ENCODE measurements at places on chromosomes 1 and 21.

- DNase-seq, result no peak
Measured at GRCh38 chr1:171379846-171380245, 65.9 kb downstream of the FMO4 start.

DNA sequence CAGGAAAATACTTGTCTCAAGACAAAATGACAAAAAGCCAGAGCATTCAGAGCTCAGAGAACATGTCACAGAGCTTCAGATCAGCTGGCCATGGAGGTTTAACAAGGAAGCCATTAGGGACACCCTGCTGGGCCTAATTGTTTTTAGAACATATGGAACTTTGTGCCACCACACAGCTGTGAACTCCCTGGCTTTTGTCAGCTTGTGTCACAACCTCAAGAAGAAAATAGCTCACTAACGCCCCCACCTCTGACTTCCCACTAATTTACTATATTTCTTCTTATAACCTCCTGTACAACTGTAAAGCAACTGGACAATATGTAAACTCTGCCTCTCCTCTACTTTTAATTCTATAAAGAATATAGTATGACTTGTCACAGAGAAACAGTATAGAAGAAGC is 21.0 kb upstream of the TDRD10 start:
- DNase-seq, result no peak

- DNase-seq, result peak; percentile 30
Measured at GRCh38 chr1:239719642-239720258, 333.4 kb downstream of the CHRM3 start.

DNA sequence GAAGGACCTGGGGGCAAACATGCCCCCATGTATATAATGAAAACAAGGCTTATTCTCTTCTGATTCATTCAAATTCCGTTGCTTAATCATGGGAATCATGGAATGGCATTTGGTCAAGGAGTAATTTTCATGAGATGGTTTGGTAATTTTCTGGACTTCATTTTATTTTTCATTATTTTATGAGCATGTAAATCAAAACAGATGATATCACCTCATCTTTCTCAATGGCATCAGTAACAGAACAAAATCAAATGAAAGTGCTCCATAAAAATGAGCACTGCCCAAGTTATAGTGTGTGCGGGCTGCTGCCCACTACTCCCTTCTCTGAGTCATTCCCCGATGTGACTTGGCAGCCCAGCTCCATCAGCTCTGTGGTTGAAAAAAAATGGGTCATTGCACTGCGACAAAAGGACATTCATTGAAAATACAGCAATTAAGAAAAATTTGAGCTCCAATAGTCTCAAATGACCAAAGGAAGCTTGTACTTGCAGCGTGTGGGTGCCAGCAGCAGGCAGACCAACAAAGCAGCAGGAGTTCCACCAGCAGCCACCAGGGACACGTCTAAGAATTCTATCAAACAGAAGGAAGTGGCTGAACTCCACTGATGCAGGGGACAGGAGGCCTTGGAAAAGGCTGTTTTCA is 84.3 kb upstream of the VAV3 start:
- DNase-seq, result no peak

DNA sequence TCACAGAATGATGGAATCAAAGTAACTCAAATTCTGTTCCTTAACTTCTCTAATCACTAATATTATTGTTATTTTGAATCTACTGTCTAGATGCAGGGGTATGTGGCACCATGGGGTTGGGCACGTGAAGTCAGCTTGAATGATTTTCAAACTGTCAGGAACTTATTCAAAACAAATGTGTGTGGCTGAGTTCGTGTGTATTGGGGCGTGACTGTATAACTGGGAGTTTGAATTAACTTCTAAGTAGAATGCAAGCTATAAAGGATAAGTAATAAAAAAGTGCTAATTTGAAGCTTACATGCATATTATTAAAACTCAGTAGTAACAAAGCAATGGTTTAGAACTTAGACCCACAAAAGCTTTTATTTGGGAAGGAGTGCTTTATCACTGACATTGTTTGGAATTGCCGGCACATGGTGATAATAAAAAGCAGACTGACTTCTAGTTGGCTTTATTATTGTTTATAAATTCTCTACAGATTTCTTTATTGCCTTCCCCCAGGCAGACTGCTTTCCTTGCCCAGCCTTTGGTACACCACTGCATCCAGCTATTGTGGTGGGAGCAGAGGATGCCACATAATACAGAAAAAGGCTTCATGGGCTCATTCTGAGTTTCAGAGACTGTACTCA is 84.3 kb downstream of the TENT5C start:
- DNase-seq, result no peak

GRCh38 chr1:44437107-44437716 is 32.2 kb downstream of the RNF220 start:
- no peak for DNase-seq

DNA sequence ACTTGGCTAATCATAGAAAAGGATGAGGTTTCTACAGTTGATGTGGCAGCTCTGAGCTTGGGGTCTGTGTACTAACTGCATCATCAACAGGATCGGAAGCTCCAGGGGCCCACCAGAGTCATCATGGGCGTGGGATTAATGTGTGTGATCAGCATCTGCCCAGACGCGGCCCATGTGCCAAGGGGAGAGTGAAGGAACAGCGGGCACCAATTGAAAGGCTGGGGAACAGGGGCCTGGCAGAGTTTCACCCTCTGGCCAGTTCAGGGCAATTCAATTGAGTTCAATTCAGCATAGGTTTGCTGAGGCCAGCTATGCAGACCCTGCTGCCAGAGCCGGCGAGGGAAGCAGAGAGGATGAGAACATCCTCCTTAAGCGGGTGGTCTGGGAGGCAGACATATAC is 260.0 kb upstream of the AJAP1 start:
- no peak for DNase-seq

DNA sequence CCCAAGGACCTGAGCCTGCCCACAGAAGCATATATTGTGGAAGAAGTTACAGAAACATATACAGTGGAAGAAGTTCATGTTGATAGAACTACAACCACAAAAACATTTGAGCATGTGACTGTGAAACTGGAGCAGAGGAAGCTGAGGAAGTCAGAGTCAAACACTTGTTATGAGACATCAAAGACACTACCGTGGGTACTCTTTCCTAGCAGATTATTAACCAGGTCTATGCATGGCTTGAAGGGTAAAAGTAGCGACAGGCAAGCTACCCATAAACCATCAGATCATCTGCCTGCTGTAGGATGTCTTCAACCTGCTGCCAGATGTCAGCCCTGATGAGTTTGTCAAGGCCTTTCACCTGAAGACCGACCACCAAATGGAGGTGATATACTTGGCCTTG is 35.8 kb downstream of the IVNS1ABP start:
- DNase-seq, result no peak

- DNase-seq, result no peak
Measured at GRCh38 chr1:245690156-245690690, 535.4 kb downstream of the KIF26B start.

DNA sequence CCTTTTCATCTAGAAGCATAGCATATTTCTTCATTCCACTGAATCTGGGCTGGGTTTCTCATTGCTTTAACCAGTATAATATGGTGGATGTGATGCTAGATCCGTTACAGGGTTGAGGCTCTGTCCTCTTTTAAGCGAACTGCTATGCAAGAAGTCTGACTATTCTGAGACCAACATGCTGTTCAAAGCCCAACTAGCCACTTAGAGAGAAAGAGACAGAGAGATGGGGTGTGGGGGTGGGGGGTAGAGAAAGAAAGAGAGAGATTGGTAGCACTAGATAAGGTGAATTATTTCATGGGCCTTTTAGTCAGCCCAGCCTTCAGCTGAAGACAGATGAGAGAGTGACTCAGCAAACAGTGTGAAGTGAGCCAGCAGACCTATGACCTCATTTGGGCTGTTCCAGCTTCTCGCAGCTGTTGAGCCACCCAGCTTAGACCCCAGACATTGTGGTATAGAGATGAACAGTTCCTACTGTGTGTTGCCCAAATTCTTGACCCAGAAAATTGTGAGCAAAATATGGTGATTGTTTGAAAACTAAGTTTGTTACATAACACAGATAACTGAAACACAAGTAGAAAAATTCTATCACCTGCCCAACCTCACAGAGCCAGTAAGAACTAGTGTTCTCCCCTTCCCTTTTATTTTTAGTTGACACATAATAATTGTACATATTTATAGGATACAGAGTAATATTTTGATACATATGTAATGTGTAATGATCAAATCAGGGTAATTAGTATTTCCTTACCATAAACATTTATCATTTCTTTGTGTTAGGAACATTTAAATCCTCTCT is 40.7 kb upstream of the PRKACB start:
- DNase-seq, result no peak

- DNase-seq, result no peak
Measured at GRCh38 chr1:95475686-95476457, 241.9 kb downstream of the RWDD3 start.

DNA sequence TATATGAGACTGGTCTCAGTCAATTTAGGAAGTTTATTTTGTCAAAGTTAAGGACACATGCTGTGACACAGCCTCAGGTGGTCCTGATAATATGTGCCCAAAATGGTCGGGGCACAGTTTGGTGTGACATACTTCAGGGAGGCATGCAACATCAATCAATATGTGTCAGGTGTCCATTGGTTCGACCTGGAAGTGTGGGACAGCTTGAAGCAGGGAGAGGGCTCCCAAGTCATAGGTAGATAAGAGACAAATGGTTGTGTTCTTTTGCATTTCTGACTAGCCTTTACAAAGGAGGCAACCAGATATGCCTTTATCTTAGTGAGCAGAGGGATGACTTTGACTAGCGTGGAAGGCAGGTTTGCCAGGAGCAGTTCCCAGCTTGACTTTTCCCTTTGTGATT is 4.5 kb upstream of the ERVH48-1 start:
- DNase-seq, result no peak

GRCh38 chr21:35048706-35049617 is at the start of gene RUNX1:
Gene RUNX1, minus strand, starts transcription at chr21:35049302.
- DNase-seq, result peak; percentile 50

DNA sequence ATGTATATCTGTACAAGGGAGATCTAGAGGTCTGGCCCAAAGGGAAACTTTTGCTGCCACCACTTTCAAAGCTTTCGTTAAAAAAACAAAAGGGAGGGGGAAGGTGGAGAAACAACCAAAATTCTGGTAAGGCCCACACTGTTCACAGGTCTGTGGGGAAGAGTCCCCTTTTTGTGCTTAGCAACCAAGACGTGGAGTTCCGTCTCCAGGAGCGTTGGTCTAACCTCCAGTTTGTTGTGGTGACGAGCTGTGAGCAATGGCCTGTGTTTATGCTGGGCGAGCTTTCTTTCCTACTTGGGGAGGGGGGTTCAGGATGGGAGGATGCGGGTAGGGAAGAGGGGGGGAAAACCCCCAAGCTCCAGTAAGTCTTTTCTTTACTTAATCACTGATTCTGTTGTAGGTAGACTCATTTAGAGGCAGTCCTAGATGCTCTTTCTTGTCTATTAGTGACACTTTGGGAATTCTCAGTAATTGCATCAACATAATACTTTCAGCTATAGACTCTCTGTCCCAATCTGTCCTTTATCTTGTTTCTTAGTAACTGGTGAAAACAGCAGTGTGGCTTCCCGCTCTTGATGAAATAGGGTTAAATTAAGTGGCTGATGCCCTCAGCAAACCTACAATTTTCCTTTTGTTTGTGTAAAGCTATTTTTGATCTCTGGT is 1.5 kb downstream of the HIPK1 start:
- DNase-seq, result peak; percentile 50

DNA sequence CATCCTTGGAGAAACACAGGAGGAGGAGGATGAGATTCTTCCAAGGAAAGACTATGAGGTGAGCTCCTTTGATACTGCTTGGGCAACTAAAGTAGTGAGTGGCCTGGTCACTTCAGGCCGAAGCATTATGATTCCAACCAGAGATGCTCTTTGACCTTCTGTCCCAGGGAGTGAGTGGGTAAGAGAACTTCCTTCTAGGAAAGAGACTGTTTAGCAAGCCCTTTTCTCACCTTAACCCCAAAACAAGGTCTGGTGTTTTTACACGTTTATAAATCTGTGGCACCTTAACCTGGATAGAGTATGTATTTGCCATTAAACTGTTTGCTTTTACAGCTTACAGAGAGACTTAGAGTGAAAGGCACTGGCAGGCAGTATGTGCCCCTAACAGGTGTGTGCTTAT is 1.1 kb downstream of the CLCN6 start:
- no peak for DNase-seq

GRCh38 chr1:106063510-106063909 is 993.0 kb upstream of the PRMT6 start:
- no peak for DNase-seq

GRCh38 chr1:3032371-3033039 is 11.2 kb downstream of the ACTRT2 start:
- no peak for DNase-seq

GRCh38 chr1:200258447-200259375 is 151.1 kb downstream of the ZNF281 start:
- no peak for DNase-seq

DNA sequence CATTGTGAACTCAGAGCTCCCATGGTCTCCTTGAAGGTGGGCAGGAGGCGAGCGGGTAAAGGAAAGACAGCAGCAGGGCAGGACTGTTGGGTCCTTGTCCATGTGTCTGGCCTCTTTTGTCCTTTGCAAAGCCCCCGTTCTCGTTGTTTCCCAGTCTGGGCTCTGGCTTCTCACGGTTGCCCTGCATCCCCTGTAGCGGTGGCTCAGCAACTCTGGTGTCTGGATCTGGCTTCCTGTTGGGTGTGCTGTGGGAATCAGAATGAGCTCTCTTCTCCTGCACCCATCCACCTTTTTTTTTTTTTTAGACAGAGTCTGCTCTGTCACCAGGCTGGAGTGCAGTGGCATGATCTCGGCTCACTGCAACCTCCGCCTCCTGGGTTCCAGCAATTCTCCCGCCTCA is 11.1 kb downstream of the H6PD start:
- DNase-seq, result no peak

- no peak for DNase-seq
Measured at GRCh38 chr1:5455056-5455455, 537.2 kb downstream of the NPHP4 start.

DNA sequence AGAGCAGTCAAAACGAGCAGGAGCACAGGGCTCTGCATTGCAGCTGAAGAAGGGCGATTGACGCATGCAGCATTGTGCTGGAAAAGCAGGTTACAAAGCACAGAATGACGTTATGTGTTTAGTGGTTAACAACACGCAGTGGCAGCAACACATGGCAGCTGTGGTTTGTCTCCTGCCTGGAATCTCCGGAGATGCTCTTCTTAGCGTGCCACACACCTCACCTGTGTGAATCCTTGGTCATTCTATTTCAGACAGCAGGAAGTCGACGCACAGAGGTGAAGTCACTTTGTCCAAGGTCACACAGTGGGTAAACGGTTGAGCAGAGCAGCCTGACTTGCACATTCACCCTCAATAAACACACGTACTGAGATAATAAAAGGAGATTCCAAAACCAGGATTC is 14.7 kb downstream of the OBSCN start:
- DNase-seq, result no peak
